ENCODE measurements at places on chromosomes 13 and 19.
A peak's percentile ranks its signal among the peaks of the same experiment; 100 is the strongest.

DNA sequence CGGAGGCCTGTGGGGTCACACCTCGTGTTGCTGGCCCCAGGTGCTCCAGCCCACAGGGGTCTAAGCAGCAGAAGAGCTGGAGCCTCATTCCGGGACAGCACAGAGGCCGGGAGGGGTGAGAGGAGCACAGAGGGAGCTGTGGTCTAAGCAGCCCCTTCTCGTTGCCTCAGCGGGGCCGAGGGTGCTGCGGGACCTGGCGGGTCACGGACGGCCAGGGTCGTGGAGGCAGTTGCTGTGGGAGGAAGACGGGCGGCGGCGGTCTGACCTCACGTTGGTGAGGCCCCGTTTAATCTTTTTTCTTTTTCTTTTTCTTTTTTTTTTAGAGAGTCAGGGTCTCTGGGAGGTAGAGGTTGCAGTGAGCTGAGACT is 21.7 kb downstream of the PIAS4 start:
- DNase-seq, result no peak

- DNase-seq, result no peak
Observed at GRCh38 chr19:53945441-53945840, 17.3 kb upstream of the CACNG8 start.

DNA sequence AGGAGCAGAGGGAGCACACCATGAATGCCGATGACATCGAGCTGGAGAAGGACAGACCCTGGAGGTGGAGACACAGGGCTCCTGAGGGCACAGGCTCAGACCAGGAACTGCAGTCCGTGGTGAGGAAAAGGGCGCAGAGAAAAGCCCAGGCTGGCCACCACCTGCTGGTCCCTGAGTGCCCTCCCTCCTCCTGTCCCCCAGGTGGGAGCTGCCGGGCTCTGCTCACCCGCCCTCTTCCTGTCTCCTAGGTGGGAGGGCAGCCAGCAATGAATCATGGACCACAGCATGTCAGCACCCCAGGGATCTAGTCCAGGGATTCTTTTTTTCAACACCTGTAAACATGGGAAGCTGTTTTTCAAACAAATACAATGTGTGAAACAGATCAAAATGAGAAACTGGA is 94.6 kb upstream of the ARHGEF7 start:
- no peak for DNase-seq

GRCh38 chr19:1046836-1047695 is 7.2 kb downstream of the ABCA7 start:
- DNase-seq, result no peak

- no peak for DNase-seq
Observed at GRCh38 chr19:42333018-42333417, 7.6 kb downstream of the MEGF8 start.

DNA sequence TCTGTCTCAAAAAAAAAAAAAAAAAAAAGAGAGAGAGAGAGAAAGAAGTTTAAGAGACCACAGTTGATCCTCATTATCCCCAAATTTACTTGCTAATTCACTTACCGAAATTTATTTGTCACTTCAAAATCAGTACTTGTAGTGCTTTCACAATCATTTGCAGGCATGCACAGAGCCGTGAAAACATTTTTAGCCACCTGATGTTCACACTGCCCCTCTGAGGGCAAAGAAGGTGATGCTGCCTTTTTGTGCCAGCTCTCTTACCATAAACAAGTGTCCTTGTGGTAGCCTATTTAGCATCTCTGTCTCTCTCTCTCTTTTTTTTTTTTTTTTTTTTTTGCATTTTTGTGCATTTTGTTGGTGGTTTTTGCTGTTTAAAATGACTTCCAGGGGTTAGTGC is 24.1 kb upstream of the CASP14 start:
- no peak for DNase-seq

DNA sequence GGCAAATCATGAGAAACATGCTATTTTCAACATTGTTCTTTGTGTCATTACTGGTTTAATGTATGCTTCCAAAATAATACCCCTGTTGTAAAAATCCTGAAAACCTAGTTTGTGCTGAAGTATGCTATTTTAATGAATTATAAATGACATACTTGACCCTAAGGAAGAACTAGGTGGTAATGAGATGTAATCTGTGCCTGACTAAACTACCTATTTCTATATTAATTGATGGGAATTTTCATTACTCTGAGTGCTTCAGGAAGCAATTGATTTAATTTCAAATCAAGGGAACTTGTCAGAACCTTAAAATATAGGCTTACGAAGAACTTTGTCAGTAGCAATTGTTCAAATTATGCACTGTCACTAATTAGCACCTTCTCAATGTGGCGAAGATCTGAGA is 1005.6 kb upstream of the SLC10A2 start:
- DNase-seq, result no peak

DNA sequence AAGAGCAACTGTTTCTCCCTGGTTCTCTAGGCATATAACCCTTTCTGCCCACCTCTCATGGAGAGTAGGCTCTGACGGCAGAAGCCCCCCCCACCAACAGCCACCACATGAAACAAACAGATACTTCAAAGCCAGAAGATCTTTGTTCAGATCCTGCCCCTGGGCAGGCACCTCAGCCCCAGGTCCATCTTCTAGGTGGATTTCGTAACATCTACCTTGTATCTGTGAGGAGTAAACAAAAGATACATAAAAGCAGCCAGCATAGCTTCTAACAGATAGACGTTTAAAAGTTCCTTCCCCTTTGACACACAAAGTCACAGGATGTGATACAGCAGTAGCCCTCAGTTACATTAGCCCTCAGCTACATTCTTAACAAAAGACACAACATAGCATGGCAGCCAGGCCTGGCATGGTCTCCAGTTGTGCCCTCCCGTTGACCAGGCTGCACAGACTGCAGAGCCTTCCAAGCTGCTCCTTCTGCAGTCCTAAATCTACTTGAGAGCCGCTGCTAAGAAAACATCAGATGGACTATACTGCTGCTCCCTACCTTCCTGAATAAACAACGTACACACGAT is 35.4 kb downstream of the BRD4 start:
- DNase-seq, result no peak

GRCh38 chr19:16739546-16739945 is 19.9 kb downstream of the NWD1 start:
- no peak for DNase-seq

DNA sequence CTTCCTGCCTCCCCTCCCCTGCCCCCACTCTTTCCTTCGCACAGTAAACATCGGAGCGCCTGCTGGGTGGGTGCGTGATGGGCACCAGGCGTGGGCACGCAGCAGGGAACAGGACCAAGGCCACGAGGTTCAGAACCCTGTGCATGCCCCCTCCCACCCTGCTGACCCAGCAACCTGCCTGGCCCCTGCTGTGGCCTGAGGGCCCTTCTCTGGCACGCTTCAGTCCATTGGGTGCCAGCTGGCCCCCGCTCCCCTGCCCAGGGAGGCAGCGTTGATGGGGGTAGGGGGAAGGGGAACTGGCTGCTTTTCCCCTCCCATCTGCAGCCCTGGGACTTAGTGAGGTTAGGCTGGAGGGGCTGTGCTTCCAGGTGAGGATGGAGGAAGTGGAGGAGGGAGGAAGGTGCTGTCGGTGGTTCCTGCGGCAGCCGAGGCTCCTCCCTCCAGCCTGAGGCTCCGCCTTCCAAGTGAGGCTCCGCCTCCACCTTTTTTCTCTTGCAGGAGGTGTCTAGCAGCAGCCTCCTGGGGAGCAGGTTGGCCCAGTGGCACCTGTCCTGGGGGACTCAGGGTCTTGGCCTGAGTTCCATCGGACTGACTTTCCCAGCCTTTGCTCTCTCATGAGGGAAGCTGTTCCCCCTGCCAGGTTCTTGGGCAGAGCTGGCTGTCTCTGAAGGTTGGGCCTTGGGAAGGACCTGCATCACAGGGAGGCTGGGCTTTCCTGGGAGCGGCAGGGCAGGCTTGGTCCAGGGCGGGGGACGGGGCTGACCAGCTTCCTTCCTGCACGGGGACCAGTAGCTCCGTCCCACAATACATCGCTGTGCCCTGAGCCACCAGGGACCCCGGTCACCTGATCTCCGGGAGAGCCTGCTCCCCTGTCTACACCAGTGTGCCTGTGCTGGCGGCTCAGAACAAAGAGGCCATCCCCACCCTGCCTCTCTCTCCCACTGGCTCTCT is 7.3 kb downstream of the PIAS4 start:
- DNase-seq, result peak; percentile 23

DNA sequence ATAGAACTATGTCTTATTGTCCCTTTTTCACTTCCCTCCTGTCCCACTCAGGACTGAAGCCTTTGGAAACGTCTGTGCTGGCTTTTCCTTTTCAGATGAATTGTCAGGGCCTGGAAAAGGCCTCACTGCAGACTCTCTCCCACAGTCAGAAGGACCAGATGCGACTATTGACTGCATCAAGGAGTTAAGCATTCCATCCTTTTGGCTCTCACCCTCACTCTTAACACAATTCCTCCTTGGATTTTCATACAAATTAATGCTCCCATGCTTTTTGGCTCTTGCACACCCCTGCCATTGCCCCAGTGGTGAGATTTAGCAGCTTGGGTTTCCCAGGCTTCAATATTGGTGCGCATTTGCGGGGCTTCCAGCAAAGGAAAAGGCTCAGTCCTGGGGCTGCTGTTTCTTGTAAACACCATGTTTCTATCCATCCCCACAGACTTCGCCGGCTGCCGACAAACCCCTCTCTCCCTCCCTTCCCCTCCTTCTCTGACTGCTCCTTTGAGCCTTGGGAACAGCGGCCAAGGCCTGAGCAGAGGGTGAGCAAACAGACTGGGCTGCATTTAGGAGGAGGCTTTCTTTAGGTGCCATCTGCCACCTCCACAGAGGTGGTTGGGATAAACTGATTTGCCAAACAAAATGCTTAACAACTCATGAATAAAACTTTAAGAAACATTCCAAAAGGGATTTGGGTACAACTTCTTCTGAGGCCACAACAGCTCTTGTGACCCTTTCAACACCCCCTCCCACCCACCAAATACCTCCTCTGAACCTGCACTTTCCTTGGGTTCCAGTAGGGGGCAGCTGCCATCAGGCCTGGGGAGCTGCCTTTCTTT is 48.6 kb upstream of the PCDH8 start:
- no peak for DNase-seq

GRCh38 chr13:79225487-79226232 is 180.4 kb downstream of the RBM26 start:
- no peak for DNase-seq

- DNase-seq, result no peak
Observed at GRCh38 chr13:67140006-67140405, 90.1 kb downstream of the PCDH9 start.

DNA sequence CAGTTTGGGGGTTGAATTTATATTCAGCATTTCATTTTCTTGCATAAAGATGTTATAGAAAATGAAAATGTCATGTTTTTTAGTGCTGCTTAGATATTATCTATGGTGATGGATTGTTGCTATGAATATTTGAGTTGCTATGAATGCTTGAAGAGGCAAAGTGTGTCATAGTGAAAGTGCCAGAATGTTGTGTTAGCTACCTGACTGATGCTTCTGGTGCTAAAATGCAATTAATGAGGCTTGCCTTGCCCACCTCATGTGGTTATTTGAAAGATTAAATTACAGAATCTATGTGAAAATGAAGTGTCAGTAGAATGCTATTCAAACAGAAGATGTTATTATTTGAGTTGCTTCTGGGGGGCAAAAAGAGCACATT is 62.7 kb upstream of the MYCBP2 start:
- no peak for DNase-seq

DNA sequence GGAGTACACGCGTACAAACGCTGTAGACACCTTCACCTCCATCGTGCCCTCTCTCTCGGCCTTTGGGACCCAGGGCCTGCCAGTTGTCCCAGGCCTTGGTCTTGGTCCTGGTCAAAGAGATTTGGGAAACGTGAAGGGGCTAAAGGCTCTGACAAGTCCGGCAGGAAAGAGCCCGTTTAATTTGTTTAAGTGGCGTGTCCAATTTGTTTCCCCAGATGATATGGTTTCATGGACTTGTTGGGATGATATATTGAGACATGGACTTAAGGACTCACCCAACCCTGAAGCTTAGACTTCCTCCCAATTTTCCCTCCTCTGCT is 2.7 kb downstream of the CLEC11A start:
- no peak for DNase-seq

GRCh38 chr19:35352448-35353304 is 5.0 kb downstream of the FFAR1 start:
- DNase-seq, result peak; percentile 40

- no peak for DNase-seq
Observed at GRCh38 chr13:105773863-105774538, 761.5 kb downstream of the EFNB2 start.

DNA sequence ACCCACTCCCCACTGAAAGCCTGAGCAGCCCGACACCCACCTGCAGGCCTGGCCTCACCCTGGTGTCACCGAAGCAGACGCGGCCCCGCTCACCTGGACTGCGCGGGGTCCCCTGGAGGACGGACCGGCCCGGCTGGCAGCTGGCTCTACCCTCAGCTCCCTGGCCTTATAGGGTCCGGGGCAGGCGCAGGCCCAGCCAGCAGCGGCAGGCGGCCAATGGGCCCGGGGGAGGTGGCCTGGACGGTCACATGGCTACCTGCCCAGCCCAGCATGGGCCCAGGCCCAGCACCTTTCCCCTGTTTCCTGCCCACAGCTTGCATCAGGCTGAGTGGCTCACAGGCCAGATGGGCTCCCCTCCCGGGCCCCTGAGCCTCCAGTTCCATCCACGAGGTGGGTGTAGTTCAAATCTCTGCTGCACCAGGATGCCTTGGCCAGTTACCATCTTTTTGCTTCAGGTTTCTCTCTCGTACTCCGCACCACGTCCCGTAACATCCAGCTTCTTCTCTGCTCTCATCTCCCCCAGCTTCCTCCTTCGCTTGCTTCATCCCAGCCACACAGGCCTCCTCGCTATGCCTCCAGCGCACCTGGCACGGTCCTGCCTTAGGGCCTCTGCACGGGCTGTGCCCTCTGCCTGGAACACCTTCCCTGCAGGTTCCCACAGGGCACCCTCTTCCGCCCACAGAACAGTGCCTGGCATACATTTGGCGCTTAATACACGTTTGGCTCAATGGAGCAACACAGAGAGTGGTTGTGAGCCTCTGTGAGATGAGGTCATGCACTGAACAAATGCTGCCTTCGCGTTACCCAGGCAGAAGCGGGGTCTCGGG is at the start of gene PLIN4:
Gene PLIN4, minus strand, starts transcription at position 142 of the 827 bp plus-strand sequence. CDS start 214 bp downstream, outside the sequence.
- no peak for DNase-seq

DNA sequence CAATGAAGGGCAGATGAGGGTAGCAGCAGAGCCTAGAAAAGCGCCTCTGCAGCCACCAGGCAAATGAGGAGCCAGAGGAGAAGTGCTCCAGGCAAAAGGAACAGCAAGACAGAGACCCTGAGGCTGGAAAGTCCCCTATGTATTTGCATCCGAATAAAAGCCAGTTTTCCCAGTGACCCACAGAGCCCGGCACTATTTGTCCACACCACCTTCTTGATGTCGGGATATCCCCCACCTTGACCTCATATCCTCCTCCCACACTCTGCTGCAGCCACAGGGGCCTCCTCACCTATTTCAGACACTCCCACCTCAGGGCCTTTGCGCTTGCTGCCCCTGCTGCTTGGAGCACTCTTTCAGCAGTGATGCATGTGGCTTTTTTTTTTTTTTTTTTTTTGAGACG is 6.6 kb downstream of the ATG4D start:
- DNase-seq, result no peak

DNA sequence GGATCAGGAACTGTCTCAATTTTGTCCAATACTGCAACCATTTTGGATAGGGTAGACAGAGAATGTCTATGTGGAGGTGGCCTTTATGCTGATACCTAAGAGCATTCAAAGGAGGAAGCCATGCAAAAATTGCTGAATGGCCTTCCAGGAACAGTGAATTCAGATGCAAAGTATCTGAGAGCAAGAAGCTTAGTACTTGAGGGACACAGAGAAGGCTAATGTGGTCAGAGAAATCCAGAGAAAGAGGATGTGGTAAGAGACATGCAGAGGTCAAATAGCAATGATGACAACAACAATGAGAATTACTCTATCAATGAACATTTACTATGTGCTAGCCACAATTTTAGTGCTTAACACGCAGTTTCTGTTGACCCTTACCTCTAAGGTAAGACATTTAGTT is 785.6 kb upstream of the KLHL1 start:
- DNase-seq, result no peak
